Left forelimb (tissue), 1 donor: ENCODE measurements at places on chromosomes 2 and 18.

- DNase-seq = no peak
Measured at GRCh38 chr2:29767606-29768335, 153.6 kb downstream of the ALK start.

- no peak for DNase-seq
Measured at GRCh38 chr18:45169610-45170009, 445.7 kb upstream of the SLC14A2 start.

DNA sequence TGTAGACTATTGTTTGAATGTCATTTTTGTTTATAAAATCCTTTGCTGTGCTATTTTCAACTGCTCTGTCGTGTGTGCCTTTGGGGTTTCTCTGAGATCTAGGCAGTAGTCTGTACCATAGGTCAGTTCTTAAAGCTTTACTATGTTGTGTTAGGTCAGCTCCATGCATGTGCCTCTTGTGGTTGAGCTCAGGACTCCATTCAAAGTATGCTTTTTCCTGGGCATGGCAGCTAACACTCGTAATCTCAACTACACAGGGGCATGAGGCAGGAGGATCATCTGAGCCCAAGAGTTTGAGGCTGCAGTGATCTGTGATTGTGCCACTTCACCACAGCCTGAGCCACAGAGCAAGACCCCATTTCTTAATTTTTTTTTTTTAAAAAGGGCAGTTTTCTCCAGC lies 174.4 kb upstream of the SPHKAP start:
- no peak for DNase-seq

DNA sequence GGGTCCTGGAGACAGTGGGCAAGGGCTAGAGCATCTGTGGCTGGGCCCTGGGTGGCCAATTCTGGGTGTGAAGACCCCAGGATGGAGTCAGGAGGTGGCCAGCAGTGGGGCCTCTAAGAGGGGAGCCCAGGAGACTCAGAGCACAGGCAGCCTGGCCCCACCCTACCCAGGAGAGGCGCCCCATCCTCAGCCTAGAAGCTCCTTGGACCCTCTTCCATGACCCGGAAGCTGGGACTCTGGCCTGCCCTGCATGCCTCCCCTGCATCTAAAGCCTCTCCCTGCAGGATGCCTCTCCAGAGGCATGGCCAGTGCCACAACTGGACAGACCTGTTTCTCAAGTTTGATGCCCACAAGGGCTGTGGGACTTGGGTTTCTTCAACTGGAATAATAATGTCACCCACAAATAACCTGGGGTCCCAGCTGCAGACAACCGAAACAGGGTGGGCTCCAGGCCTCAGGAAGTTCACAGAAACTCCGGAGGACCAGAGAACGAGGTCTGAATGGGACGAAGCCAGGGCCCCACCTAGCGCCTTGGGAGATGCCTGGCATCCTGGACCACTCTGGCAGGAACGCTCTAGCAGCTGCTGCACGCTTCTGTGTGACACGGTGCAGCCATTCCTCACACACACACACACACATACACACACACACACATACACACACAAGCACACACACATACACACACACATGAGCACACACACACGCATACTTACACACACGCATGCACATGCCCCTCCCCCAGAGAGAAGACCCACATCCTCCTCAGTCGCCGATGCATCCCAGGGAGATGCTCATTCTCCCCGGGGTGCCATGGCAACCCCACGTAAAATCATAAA lies 16.4 kb downstream of the KCNIP3 start:
- DNase-seq = no peak

DNA sequence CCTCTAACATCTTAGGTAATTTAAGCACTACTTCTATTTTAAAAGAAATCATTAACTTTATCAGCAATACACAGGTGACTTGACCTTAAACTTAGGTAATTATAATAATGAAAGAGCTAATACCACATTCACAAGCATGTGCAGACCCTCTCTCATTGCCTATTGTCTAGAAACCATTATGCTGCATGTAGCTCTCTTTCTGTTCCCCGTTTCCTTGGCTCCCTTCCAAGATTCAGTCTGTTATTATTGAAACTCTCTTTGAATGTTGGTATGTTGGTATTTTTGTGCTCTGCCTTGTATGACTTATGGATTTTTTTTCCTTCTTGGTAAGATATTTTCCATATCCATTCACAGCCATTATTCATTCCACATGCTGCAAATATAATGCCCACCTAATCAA lies 201.2 kb downstream of the CDCA7 start:
- DNase-seq = no peak

DNA sequence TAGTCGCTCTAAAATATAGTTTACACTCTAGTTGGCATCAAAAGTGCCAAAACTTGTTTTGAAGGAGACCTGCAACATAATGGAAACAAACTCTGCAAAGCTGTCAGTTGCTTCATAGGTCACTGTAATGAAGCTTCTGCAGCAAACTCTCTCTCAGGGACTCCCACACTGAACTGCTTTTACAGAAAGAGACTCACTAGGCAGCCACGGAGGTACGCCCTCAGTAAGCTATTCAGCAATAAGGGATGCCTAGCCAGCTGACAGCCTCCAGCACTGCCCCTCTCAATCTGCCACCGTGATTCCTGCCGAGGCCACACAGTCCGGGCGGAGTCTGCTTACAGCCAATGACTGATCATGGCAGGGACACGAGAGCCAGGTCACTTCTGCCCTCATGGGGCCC lies 51.1 kb downstream of the COLEC12 start:
- DNase-seq = no peak

DNA sequence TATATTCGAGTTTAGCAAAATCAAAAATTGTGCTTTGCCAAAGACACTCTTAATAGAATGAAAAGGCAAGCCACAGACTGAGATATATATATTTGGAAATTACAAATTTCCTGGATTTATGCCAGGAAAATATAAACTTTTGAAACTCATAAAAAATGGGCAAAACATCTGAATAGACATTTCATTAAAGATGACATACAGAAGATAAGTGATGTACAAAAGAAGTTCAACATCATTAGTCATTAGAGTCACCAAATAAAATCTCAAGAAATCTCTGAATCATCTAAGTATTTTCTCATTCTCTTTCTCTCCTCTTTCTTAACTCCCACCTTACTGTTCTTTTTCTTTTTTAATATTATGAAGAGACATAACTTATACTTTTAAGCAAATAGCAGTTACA lies 921.1 kb downstream of the DSC3 start:
- no peak for DNase-seq

- DNase-seq = no peak
Measured at GRCh38 chr2:86633155-86633651, 9.5 kb upstream of the RNF103 start.

DNA sequence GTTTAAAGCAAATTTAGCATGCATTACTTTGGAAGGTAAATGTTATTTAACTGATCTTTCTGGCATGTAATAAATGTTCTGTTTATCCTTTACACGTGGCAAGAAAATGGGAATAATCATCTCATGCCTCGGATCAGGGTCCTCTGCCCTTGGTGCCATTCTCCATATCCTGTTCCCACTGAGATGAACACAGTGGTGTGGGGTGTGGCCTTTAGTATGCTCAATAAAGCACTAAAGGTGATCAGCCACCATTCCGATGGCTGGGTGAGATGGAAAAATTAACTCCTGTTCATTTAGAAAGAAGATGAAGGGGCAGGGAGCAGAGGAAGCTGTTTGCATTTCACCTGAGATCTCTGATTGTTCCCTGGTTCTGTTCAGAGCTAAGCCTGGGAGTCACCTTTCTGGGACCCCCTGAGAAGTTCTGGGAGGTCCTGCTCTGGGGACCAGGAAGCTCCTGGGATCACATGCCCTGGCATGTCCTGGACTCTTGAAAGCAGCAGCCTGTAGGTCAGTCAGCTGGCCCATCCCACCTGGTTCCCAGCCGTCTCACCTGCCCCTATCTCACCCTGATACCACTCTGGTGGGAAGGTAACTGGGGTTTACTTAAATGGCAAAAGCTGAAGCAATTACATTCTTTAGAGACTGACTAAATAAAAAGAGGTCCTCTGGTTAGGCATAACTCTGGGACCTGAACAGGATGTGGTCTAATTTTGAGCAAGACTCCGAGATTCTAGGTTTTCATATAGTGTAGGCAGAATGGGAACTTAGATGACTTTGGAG lies 288.9 kb upstream of the EPAS1 start:
- DNase-seq = no peak

GRCh38 chr2:32064021-32064601 lies 755 bp downstream of the SPAST start:
- DNase-seq = no peak

- no peak for DNase-seq
Measured at GRCh38 chr2:48508461-48509124, 21.4 kb upstream of the STON1 start.

DNA sequence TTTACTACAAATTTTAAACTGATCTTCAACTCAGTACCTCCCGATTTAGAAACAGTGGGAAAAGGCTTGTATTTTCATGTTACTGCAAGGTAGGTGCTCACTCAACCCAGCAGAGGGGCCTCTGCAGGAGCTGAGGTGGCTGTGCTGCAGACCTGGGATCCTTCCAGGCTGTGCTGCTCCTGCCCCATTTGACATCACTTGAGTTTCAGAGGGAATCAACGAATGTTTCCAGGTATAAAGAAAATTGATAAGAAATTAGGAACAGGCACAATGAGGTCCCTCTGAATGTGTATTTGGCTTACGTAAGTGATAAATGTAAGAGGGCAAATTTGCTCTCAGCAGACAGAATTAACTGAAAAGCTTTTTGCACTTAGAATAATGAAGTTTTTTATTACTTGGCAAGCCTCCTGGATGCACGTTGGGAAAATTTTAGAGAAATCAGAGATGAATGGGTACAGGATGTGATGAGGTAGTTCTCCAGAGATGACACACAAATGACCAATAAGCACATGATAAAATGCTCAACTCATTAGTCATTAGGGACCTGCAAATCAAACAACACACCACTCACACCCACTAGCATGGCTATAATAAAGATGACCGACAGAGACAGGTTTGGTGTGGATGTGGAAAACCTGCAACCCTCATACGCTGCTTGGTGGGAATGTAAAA lies 114.0 kb downstream of the NOL10 start:
- DNase-seq = no peak

DNA sequence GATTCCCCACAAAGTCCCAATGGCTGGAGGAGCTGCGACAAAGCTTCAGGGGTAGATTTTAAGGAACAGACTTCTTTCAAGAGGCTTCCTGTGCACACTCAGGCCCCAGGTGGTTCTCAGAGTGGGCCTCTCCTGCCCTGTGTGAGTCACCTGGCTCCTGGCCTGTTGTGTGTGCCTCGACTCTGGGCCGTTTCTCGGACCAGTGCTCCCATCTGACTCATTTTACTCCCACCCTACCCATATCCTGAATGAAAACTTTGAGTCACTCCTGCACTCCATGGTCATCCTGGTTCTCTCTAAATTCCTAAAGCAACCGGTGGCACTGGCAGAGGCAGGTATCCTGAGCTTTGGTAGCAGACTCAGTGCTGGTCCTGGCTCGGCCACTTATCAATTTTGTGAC lies 84.1 kb downstream of the CELF4 start:
- DNase-seq = no peak

DNA sequence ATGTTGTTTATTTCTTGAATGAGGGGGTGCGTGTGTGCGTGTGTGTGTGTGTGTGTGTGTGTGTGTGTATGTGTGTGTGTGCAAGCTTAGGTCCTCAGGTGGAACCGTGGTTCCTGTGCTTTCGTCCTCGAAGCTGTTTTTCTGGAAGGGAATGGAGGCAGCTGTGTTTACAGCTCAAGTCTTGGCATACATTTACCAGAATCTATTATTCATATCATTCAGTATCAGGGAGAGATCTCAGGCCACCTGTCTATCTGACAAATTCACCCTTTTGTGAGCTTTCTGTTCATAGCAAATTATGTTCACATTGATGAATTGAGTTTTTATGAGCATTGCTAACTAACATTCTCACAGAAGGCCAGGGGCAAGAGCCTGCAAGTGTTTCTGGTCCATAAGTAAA lies 550.4 kb downstream of the ARHGAP15 start:
- no peak for DNase-seq

DNA sequence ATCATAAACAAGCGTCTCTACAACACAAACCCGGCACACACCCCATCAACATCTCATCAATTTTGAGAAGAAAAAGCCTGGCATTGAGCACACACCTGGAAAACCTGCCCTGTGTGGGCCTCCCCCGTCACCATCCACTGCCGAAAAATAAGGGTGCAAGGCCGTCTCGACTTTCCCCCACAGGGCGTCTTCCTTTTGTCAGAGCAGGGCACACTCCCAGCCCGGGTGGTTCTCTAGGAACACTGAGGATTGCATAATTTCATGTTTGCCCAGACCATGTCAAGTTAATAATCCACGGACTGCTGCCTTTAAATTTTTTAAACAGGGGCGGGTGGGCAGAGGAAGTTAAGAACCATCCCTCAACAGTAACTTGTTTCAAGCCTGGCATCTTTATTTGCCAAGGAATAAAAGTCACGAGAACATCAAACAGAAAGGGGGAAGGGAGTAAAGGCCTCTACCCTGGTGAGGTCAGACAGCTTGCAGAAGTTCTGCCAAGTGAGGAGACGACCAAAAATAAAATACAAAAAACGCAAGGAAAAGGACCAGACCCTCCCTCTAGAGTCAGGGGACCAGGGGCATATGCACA lies 2.1 kb downstream of the TFCP2L1 start:
- DNase-seq = no peak

DNA sequence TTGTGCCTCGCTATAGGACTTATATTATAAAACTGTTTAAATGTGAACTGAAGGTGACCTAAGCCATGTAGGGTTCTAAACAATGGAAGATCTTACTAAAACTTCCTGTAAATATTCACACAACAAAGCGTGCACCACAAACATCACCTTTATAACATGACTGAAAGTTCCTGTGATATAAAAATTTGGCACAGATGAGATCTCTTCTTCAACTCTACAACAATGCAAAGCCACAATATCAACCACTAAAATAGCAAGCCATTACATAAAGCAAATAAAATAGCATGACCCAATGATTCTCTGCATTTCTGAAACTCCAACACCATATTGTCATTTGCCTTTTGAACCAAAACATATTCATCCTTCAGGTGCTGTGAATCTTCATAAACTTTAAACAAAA lies 3.5 kb downstream of the YES1 start:
- DNase-seq = no peak

DNA sequence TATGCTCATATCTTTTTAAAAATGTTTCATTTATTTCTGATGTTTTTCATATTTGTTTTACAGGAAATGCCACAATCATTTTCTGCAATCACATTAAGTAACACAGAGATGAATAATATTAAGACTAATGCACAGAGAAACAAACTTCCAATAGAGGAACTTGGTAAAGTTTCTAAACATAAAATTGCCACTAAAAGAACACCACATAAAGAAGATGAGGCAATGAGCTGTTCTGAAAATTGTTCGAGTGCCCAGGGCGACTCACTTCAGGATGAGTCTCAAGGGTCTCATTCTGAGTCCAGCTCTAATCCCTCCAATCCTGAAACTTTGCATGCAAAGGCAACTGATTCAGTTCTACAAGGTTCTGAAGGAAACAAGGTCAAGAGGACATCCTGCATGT lies 70.4 kb downstream of the APLF start:
- no peak for DNase-seq

GRCh38 chr2:131413148-131413747 lies 49.3 kb upstream of the RAB6D start:
- no peak for DNase-seq

DNA sequence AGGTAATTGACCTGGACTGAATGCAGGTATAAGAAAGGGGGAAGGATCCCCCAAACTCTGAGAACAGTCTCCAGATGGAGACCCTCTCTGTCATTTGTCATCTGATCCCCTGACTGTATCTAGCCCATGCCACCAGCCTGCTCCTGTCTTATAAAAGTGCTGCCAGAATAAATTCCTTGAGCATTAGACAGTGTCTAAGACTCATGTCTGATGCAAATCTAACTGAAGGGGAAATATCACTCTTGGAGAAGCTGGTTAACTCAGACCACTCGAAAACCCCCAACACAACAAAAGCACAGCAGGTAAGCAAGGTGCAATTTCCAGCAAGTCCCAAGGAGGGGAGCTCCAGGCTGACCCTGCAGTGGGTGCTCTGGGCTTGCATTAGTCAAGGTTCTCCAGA lies 40.9 kb upstream of the KDM3A start:
- DNase-seq = no peak
